ENCODE measurements at places on chromosomes 6 and 20.
A peak's percentile ranks its signal among the peaks of the same experiment; 100 is the strongest.

GRCh38 chr6:123332070-123332469 is 304.7 kb downstream of the TRDN start:
- DNase-seq = no peak

GRCh38 chr20:48849299-48849698 is 21.5 kb upstream of the PREX1 start:
- DNase-seq = no peak

DNA sequence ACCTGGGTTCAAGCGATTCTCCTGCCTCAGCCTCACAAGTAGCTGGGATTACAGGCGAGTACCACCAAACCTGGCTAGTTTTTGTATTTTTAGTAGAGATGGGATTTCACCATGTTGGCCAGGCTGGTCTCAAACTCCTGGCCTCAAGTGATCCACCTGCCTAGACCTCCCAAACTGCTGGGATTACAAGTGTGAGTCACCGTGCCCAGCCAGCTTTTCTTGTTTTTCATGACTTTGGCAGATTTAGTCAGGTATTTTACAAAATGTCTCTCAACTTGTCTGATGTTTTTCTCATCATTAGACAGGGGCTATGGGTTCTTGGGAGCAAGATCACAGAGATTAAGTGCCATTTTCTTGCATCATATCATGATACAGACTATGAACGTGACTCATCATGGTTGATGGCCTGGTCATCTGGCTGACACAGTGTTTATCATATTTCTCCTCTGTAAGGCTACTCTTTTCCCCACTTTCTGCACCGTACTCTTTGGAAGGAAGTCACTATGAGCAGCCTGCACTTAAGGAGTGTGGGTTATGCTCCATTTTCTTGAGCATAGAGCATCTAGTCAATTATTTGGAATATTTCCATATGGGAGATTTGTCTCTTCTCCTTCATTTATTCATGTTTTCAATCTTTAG is 67.8 kb downstream of the RNF182 start:
- DNase-seq = no peak

GRCh38 chr6:55473722-55474121 is 105.3 kb downstream of the HMGCLL1 start:
- no peak for DNase-seq

- DNase-seq = no peak
Observed at GRCh38 chr6:159679091-159680077, 13.7 kb downstream of the SOD2 start.

GRCh38 chr6:160180706-160181105 is 59.1 kb downstream of the SLC22A1 start:
- no peak for DNase-seq

DNA sequence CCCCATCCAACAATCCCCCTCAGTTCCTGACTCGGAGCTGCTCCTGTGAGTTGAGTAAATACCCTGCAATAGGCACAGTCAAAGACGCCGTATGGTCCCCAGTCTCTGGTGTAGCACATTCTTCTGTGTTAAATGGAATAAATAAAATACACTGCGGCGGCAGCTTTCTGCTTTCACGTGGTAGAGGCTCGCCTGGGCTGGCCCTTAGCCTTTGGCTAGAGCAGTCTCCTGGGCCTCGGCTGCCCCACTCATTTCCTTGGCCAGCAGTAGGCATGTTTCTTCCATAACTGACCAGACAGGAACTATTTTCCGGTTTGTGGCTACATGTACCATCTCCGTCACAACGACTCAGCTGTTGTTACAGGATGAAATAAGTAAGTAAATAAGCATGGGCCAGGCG is 20.7 kb downstream of the SERPINB6 start:
- DNase-seq = no peak

- no peak for DNase-seq
Observed at GRCh38 chr20:18321316-18321715, 33.0 kb downstream of the ZNF133 start.

DNA sequence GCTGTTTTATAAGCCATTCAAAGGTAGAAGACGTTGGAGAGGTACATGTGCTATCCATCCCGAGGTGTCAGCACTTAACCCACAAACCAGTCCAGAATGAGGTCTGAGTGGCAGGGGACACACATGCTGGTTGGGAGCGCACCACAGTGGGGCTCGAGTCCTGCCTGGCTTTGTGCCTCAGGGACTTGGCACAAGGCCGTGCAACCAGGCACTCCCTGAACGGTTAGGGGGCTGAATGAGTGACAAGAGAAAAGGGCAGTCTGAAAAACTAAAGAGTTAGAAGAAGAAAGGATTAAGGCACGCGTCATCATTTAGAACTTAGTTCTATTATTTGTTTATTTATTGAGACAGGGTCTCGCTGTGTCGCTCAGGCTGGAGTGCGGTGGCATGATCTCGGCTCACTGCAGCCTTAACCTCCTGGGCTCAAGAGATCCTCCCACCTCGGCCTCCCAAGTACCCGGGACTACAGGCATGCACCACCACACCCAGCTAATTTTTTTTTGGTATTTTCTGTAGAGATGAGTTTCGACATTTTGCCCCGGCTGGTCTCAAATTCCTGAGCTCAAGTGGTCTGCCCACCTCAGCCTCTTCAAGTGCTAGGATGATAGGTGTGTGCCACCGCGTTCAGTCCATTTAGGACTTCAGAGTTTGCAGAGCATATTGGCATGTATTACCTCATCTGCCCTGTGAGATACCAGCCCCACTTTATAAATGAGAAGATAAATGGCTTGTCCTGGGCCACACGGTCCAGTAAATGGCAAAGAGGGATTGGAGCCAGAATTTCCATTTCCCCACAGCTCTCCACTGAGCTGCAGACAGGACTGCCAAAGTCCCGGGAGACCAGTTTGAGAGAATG is 47.4 kb upstream of the IRF4 start:
- no peak for DNase-seq

- DNase-seq = no peak
Observed at GRCh38 chr6:26459023-26459810, 1.5 kb downstream of the BTN2A1 start.

DNA sequence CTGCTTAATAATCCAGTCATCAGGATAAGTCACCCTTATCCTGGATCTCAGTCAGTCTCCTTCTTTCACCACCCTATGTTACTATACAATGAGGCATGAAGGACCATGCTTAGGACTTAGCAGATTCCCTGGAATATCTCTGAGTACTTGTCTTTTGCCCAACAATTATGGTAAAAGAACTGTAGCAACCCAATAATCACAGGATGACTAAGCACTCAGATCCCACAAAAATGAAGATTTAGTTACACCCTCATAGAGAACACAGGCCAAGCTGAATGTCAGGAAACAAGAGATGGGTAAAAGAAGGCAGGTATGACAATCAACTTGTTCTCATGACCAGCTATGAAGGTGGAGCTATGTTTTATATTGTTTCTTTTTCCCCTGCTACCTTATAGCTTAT is 91.4 kb downstream of the EDN1 start:
- DNase-seq = no peak

- DNase-seq = no peak
Observed at GRCh38 chr6:14730654-14731053, 515.2 kb upstream of the JARID2 start.

GRCh38 chr20:59439243-59439642 is 138.8 kb downstream of the EDN3 start:
- no peak for DNase-seq

DNA sequence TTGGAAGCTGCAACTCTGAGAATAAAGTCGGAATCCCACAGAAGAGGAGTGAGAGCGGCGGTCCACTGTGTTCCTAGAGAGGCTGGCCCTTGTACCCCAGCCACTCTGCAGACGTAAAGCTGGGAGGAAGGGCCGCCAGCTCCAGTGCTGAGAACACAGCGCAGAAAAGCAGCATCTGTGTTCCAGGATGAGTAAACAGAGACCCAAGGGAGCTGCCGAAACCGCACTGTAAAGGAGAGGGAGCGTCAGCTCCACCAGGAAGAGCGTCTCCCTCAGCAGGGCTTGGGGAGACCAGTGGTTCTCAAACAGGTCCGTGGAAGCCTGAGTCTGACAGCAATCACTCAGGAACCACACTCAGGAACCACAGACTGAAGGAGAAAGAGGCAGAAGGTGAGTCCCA is 134.0 kb downstream of the WDR27 start:
- no peak for DNase-seq

- DNase-seq = no peak
Observed at GRCh38 chr6:138979813-138980668, 8.0 kb downstream of the REPS1 start.

GRCh38 chr6:152147269-152147668 is 339.8 kb downstream of the ESR1 start:
- DNase-seq = no peak

GRCh38 chr6:119090256-119090655 is 11.8 kb upstream of the FAM184A start:
- no peak for DNase-seq

GRCh38 chr6:142429195-142429594 is 127.4 kb downstream of the ADGRG6 start:
- DNase-seq = no peak

GRCh38 chr6:166588691-166589336 is 2.3 kb upstream of the RAMACL start:
- DNase-seq = no peak

- no peak for DNase-seq
Observed at GRCh38 chr6:98333273-98333672, 501.1 kb upstream of the POU3F2 start.

DNA sequence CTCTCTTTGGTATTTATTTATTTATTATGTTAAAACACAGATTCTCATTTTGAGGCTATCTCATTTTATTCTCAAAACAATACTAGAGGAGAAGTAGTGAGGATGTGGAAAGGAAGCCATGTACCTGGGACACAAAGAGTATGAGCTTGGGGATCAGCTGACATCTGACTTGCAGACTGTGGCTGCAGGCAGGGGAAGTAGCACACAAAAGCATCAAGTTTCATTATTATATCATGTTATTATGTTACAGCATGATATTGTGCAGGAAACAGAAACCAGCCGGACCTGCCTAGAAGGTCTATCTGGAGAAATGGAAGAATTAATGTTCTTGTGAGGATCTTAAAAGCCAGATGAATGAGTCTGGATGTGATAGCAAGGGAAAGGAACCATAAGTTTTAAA is 248.2 kb downstream of the KHDC1L start:
- DNase-seq = no peak

- no peak for DNase-seq
Observed at GRCh38 chr20:52410731-52411234, 219.2 kb upstream of the ZFP64 start.

DNA sequence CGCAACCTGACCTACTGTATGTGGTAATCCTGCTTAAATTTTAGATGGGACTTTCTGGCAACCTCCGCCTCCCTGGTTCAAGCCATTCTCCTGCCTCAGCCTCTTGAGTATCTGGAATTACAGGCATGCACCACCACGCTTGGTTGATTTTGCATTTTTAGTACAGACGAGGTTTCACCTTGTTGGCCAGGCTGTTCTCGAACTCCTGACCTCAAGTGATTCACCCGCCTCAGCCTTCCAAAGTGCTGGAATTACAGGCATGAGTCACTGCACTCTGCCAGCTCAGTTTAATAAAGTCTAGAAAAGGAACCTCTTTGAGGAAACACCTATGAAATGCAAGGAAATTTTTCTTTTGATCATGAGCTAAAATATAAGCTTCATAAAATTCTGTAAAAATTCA is 9.0 kb upstream of the PLCB4 start:
- DNase-seq = no peak

DNA sequence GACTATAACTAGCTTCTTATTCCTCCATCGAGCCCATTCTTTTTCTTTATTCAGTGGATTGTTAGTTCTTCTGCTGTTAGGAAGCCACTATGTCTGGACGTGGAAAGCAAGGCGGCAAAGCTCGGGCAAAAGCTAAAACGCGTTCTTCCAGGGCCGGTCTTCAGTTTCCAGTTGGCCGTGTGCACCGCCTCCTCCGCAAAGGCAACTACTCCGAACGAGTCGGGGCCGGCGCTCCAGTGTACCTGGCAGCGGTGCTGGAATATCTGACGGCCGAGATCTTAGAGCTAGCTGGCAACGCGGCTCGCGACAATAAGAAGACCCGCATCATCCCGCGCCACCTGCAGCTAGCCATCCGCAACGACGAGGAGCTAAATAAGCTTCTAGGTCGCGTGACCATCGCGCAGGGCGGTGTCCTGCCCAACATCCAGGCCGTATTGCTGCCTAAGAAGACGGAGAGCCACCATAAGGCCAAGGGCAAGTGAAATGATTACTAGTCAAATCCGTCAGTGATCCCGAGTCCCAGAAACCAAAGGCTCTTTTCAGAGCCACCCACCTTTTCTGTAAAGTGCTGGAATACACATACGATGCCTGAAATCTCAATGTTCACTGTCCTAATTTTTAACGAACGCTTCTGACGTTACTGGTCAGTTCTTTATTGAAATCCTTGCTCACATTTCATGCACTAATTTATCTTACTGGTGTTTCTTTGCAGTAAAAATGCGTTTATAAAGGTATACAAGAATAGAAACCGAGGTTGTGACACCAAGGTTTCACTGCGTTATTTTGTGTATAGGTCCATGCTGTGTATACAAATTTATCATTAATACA is 129.9 kb downstream of the HFE start:
- peak; percentile 71 for DNase-seq

DNA sequence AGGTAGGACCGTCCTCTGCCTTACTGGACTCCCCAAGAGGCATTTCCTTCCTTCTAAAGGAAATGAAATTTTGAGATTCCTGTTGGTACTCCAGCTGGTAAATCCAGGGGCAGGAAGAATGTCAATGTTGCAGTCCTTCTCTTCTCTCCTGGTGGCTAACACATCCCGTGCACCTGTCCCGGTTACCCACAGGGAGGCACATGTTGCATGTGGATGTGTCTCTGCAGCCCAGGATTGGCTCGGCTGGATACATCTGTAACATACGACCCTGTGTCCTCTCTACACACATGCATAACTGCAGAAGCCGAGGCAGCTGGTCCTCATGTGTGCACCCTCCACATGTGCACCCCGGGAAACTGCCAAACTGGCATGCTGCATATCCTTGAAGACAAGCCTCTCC is 1.3 kb upstream of the LRFN2 start:
- DNase-seq = no peak

DNA sequence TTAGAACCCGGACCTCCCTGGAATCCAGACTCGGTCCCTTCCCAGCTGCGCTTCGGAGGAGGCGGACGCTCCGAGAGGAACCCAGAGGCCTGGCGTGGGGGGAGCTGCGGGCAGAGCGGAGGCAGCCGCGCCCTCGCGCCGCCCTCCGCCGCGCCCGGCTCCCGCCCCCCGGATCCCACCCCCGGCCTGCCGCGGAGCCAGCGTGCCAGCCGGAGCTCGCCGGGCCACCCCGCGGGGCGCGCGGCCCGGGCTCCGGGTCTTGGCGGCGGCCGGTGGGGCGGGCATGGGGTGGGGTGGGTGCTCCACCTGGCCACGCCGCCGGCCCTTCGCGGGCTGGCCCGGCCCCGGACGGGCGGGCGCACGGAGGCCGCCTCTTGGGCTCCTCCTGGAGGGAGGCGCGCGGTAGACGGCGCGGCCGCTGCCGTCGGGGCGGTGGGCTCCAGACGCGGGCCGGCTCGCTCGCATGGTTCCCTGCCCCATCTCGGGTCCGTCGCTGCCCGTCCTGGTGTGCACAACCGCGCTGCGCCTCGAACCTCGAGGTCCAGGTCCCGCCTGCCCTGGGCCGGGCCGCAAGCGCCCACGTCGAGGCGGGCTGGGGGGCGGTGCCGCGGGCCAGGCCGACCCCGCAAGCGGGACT is 592 bp upstream of the CDYL start:
- DNase-seq = peak; percentile 60
